NCI-H1105 (cell line): ENCODE measurements at places on chromosomes 12 and 14.
A peak's percentile ranks its signal among the peaks of the same experiment; 100 is the strongest.

- no peak for DNase-seq
Measured at GRCh38 chr14:71486279-71486678, 445.9 kb upstream of the RGS6 start.

DNA sequence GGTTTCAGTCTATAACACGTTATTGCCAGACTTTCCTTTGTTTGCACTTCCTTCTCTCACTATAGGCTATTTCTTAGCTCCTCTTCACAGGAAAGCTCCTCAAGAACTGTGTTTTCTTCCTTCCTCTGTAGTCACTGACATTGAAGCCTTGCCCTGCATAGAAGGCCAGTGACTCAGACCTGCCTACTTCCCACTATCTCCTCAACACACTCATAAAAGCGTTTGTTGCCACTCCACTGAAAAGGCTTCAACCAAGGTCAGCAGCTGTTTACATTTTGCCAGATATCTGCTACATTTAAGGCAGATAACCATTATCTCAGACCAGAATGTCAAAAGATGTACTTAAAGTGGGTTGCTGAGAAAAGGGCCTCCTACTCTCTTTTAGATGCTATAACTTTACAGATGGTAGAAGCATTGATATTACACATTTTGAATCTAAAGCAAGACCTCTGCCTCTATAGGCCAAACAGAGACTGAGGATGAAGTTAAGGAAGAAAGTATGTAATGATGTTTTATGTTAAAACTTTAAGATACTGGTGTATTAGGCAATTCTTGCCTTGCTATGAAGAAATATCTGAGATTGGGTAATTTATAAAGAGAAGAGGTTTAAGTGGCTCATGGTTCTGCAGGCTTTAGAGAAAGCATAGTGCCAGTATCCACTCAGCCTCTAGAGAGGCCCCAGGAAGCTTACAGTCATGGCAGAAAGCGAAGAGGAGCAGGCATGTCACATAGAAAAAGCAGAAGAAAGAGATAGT lies 233.3 kb upstream of the FLRT2 start:
- no peak for DNase-seq

GRCh38 chr14:36818794-36819384 lies 157.2 kb downstream of the PAX9 start:
- no peak for DNase-seq

GRCh38 chr12:69392179-69392928 lies 32.8 kb downstream of the YEATS4 start:
- no peak for DNase-seq

DNA sequence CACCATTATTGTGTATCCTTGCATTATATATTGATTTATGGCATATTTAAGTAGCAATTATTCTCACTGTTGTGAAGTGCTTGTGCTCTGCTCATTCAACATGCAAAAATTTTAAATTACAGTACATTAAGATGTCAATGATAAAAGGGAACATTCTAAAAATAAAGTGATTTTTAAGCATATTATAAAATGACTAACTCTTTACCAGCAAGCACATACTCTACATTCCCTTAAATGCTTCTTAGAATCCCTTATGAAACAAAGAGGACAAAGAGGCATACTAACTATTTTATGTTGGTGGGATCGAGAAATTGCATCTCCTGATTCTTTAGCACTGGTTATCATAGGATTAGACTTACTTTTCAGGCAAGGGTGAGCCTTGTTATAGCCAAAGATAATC lies 46.6 kb upstream of the ZDHHC17 start:
- no peak for DNase-seq

- DNase-seq: no peak
Measured at GRCh38 chr12:127588249-127588648, 678.7 kb upstream of the TMEM132C start.

GRCh38 chr12:129819391-129819790 lies 84.4 kb downstream of the TMEM132D start:
- no peak for DNase-seq

GRCh38 chr14:99327050-99327449 lies 55.1 kb upstream of the BCL11B start:
- DNase-seq: no peak

DNA sequence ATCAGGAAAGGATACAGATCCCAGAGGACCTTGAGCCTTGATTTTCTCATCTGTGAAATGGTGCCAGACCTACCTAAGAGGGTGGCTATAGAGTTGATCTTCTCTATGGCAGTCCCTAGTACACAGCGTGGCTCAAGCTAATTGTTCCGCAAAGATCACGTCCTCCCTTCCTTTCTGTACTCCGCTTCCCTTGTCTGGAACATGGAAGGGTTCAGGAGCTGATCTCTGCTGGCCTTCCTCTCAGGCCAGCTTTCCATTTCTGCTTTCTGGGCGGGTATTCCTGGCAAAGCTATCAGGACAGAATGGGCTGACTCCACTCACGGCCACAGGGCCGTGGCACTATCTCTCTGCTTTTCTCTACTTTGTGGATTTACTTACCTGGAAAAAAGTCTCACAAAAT lies 6.5 kb downstream of the CAMKK2 start:
- no peak for DNase-seq

DNA sequence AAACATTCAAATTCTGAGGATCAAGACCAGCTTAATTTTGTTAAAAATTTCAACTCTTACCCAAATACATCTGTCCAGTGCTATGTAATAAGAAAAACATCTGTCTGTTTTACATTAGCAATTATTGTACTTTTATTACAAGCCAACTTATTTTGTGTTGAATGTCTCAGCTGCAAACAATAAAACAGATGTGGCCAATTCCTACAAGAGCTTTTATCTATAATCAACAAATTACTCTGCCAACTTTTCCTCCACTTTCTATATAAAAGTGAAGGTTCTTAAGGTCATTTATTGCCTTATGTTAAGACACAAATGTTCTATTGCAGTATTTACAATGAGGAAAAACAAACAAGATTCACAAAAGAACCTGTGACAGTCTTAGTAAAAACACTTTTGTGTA lies 72.7 kb downstream of the NOVA1 start:
- no peak for DNase-seq

GRCh38 chr12:6039894-6040601 lies 84.4 kb downstream of the VWF start:
- peak; percentile 60 for DNase-seq

GRCh38 chr12:54608156-54608555 lies 19.7 kb upstream of the PPP1R1A start:
- no peak for DNase-seq

DNA sequence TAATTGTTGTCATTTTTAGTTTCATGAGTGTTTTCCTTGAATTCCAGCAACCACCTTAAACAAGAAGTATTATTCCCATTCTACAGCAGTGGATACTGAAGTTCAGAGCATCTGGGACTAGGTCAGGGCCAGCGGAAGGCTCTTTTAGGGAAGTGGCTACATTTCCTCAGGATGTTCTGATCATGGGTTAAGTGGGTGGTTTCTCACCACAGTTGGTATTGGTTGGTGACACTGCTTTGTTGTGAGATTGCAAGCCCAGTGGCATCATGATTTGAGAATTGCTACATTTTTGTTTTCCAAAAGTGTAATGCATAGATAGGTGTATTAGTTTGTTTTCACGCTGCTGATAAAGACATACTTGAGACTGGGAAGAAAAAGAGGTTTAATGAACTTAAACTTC lies 47.1 kb downstream of the SYNE2 start:
- DNase-seq: no peak

- no peak for DNase-seq
Measured at GRCh38 chr14:103624860-103625259, 4.2 kb upstream of the KLC1 start.

DNA sequence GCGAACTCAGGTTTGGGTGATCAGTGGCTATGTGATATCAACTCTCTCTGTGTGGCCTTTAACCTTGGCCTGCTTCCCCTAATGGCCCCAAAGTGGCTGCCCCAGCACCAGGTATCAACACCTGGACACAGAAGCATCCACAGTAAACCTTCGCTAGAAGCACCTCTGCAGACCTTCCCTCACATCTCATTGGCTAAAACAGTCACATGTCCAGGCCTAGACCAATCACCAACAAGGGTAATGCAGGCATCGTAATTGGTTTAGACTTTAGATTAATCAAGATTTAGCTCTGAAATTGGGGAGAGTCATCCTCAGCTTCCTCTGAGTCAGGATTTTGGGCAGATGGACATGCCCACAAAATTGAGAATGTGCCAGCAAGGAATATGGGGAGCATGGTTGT lies 92.5 kb upstream of the MYL2 start:
- no peak for DNase-seq
